Naive thymus-derived CD8-positive, alpha-beta T cell (primary cell): ENCODE measurements at places on chromosomes 12 and 14.

GRCh38 chr12:124633365-124634362 lies 66.3 kb upstream of the NCOR2 start:
- DNase-seq: no peak

DNA sequence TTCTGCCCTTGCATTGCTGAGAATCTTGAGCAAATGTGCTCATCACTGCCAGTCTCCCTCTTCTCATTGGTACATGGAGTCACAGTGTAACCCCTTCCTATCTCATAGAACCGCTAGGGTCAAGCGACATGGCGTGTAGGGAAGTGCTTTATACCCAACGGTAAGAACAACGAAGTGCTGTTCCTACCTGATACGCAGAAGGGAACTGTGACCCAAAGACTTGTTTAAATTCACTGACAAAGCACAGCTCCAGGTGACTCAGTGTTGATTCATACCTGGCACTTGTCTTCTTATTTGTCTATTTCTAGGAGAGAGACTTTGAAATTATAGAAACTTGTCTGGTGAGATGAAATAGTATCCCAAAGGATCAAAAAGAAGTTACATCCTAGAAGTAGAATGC lies 53.7 kb downstream of the FBXL14 start:
- DNase-seq: no peak

DNA sequence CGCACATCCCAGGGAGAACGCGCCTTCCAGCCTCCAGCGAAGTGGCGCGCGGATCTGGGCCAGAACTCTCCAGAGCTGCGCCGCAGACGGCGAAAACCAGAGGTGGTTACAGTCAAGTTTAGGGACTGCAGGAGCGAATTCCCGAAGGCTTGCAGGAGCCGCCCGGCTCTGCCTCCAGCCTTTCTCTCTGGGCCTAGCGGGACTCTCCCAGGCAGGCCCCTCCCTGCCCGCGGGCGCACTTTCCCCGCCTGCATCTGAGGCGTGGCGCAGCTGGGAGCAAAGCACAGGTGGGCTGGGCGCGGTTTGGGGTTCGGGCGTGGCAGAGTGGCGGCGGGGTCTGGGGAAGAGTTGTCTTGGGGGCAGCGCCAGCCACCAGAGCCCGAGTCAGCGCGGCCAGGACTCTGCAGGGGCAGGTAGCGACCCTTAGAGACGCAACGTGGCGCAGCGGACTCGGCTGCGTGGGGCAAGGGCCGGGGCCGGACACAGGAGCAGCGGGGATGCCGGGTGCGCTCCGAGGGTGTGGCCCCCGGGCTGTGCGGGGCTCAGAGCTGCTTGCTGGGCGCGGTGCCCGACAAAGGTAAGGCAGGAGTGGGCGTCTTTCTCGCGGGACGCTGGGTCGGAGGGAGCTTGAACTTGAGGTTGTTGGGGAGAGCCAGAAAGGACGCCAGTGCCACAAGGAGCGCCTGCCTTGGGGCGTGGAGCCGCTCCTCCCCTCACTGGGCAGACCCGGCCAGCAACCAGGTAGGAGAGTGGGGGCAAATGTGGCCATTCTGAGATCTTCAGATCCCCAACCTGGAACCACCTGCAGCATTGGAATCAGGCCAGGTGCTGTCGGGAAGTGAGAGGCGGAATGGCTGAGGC lies 1126.0 kb downstream of the AACS start:
- DNase-seq: no peak

- no peak for DNase-seq
These were observed 5.7 kb upstream of the SLC38A4 start for GRCh38 chr12:46831335-46832129.

DNA sequence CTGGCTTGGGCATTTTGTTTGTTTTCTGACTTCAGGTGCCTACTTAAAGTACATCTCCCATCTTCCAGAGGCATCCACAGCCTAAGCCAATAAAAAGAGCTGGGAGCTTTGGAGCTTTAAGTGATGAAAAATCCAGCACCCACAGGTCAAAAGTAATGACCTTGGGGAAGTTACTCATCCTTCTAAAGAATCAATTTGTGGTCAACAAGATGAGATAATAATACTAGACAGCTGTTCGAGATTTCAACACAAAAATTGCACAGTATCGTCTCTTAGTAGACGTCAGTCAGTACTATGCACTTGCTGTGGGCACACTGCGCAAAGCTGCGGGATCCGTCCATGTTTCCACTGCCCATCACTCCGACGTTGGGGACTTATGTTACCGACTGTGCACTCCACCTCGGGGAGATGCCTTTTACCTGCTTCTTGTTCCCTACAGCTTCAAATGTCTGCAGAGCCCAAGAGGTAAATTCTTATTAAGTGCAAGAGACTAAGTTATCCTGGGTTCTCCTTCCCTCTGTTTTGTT lies 1.3 kb downstream of the ST8SIA1 start:
- no peak for DNase-seq
